ENCODE measurements at places on chromosomes 7 and 10.

DNA sequence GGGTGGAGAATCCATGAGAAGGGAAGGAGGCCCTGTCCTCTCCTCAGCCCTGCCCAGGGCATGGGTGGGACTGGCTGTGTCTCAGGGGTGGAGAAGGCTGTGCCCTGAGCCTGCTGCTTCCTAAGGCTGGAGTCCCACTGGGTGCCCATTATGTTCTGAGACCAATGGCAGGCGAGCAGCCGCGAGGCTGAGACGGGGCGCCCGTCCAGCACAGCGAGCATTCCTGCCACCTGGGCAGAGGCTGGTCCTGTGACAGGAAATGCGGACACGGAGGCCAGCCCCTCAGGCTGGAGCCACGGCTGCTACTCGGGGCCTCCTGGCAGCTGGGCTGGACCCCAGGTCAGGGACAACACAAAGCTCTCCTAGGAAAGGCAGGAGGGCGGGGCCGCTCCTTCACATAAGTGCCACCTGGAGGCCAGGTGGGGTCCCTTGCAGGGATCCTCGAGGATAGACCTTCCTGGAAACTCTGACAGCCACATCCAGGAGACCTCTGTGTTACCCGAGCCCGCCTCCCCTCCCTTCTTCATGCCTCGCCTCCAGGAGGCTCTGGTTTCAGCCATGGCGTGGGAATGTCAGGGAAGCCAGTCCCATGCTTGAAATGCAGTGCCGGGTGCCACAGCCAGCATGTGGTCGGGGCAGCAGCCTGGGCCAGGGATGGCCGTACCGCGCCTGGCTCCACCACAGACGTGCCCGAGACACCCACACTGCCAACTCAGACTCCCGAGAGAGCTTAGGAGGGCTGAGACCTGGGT lies 173.9 kb downstream of the USP6NL start:
- no peak for DNase-seq

- no peak for DNase-seq
Observed at GRCh38 chr10:9302140-9302746, 1247.8 kb downstream of the GATA3 start.

DNA sequence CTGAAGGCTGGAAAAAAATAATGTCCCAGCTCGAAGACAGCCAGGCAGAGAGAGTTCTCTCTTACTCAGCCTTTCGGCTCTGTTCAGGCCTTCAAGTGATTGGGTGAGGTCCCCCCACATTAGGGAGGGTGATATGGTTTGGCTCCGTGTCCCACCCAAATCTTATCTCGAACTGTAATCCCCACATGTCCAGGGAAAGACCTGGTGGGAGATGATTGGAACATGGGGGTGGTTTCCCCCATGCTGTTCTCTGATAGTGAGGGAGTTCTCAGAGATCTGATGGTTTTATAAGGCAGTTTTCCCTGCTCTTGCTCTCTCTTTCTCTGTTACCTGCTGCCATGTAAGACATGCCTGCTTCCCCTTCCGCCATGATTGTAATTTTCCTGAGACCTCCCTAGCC lies 36.6 kb upstream of the LEP start:
- DNase-seq = no peak

DNA sequence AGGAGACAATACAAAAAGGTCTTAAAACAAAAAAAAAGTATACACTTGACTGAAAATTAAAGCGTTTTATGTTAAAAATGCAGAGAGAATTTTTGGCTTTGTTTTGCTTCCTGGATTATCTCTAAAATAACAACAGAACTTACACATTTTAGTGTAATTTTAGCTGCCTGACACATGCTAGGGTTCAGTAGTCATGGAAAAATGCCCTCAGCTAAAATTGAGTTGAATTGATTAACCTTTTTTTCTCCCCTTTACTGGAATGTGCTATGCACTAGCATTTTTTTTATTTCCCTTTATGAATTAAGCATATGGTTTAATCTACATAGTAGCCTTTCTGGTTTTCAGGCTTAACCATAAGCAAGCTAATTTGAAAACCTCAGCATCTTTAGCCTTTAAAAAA lies 89.9 kb downstream of the ZNF277 start:
- DNase-seq = no peak

DNA sequence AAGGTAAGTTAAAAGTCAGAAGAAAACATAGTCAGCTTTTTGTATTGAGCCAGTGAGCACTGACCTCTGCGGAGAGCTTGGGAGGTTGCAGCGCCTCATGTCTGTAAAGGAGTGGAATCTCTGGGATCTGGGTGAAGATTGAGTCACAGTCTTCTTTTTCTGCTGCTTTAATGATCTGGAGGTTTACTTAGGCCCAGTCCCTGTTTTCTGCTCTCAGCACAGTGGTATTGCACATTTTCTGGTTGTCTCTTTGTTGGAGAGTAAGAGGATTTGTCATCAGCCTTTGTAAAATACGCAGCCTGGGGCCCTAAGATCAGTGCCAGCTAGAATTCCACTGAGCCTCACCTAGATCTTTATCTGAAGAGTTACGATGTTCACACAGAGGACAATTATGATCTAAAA lies 58.3 kb upstream of the GJD4 start:
- no peak for DNase-seq

DNA sequence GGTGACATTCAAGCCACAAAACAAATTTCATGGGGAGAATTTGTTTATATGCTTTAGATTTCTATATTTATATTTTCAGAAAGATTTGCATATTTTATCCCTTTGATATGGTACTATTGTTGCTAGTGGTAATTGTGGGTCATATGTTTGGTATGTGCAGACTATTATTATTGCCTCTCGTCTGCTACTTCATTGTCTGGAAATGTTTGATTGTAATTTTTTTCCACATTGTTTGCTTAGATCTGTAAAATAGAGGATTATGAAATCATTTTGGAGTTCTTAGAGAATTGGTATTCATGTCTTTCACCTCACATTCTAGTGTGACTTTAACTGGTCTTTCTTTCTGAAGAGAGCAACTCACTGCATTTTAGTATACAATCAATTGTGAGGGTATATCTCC lies 44.7 kb downstream of the MYO3A start:
- DNase-seq = no peak

- DNase-seq = no peak
Observed at GRCh38 chr7:82348251-82348650, 95.3 kb downstream of the CACNA2D1 start.

DNA sequence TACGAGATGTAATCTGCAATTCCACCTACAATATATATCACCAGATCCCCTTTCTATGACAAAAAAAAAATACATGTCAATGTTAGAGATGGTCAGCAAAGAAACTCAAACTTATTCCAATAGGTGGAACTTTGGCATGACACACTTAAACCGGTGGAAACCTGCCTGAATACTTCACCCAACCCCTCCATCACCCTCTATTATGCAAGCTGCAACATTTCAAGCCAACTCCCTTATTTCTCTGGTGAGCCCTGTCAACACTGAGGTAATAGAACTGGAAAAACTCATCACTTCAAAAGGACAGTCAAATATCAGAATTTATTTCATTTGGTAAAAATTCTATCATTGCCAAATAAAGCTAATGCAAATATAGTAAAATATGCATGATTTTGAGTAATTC lies 3.6 kb downstream of the ZNF438 start:
- no peak for DNase-seq

DNA sequence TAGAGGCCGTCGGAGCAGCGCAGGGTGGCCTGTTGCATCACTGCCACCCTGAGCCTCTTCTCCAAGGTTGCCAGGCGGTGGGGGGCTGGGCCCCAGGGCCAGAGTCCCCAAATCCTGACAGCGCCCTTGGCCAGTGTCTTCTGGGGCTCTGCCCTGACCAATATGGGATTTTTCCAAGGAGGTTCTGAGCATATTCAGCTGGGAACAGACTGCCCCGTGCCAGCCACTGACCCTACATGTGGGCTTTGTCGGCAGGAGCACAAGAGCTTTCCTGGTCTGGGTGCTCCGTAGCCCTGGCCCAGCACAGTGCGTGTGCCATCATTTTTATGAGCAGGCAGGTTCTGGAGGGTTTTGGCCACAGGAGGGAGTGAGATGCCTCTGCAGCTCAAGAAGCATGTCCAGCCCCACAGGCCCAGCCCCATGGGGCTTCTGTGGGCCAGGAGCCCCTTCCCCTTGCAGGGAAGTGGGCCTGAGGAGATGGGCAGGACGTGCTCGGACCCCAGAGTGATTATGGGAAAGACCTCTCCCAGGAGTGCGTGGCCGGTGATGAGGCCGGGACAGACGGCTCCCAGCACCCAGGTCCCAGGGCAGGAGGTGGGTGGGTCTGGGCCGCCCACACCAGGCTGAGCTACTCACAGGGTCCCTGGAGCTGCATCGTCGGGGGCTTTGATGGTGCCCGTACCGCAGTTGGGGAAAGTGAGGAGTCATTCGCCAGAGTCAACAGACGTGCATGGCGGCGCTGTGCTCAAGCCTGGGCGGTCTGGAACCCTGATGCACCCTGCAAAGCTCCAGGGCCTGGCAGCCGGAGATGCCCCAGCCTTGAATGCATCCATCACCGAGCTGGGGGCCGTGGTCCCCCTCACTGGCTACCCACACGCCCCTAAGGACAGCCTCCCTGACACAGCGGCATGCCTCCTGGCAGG lies 66.6 kb downstream of the PWWP2B start:
- DNase-seq = no peak

DNA sequence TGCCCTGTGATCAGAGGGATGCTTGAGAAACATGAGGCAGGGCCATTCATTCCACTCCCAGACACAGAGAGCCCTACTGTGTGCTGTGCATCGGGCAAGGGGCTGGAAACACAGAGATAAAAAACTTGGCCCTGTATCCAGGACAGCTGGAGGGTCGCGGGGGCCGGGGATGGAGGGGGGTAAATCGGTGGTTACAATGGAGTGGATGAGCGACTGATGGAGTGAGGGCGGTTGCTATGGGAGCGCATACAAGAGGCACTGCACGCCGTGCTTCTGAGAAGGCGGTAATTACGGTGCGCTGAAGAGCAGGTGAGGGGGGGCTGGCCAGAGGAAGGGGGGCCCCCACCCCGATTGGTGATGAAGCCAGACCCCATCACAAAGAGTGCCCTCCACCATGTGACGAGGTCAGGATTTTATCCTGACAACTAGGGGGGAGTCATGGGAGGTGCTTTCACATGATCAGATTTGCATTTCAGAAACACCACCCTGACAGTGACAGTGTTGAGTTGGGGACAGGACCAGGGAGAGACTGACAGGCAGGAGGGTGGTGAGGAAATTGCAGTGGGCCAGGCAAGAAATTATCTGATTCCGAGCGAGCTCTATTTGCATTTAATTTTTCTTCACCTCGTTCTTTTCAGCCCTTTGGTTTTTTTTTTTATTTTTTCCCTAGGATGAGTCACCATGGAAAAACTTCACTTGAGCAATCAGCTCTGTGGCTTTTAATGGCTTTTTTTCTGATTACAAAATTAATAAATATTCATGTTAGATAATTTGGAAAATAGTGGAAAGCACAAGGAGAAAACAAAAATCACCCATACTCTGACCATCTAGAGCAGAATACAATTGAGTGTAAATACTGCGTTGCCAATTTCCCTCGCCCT lies 7.8 kb downstream of the CPA5 start:
- DNase-seq = no peak
